Heart right ventricle (tissue), 16 donors: ENCODE measurements at places on chromosomes 2 and 18.

GRCh38 chr2:212975333-212975732 lies 176.1 kb downstream of the IKZF2 start:
- DNase-seq = peak; percentile 9

DNA sequence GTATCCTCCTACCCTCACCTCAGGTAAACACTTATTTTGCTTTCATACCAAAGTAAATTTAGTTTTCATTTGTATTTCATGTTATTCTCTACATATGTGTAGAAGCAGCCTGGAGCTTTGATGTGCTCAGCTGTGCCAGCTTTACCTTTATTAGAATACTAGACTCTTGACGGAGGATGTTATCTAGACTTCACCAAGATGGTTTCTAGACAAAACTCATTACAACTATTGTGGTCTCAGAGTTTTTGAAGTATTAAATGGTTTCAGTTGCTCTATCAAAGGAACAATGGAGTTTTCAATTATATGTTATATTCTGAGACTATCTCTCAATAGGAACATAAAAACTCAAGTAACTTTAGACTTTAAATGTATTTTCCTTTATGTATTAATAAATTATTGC lies 5.0 kb upstream of the IL18RAP start:
- no peak for DNase-seq

DNA sequence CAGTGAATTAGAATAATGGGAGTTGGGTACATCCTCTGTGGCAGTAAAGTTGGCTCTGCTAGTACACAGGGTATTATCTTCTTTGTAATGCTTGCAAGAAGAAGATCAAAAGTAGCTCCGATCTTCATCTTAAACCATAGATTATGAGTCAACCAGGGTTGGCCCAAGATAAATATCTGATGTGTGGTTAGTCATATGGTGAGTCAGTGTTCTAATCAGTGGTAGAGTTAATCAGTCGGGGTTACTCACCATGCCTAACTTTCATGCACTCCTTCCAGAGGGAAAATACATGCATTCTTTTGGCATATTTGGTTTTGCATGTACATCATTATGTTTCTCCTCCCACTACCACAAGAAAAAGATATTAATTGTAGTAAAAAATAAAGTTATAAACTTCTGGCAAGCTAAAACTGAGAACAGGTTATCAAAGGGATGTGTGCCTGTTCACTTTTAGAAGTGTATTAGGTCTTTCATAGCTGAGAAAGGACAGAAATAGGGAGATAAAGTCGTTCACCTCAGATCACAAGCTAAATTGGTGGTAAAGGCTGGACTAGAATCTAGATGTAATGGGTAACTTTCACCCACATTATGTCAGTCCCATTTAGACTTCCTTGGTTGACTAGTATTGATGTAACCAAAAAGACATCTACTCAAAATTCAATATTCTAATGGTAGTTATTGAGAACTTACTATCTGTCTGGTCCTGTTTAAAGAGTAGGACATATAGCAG lies 684.4 kb downstream of the IRS1 start:
- DNase-seq = no peak

DNA sequence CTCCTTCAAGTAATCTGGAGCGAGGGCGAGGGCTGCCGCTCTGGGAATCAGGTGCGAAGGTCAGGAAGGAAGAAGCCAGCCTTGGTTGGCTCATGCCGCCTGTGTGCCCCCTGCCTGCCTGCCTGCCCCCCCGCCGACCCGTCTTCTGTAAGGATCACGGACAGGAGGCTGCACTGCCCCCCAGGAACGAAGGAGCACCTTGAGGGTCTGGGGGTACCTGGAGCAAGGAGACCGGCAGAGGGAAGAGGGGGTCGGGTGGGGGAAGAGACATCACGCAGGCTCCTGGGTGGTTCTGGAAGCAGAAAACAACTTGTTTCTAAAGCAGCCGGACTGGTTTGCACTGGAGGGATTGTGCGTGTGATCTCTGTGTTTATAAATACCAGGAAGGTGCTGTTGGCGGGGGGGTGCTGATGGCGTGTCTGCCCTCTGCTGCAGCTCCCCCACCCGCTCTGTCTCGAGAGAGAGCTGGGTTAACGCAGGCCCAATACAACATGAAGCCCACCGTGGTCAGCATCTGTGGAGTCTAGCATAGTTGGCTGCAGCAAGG lies 1.7 kb downstream of the FOSL2 start:
- DNase-seq = no peak

DNA sequence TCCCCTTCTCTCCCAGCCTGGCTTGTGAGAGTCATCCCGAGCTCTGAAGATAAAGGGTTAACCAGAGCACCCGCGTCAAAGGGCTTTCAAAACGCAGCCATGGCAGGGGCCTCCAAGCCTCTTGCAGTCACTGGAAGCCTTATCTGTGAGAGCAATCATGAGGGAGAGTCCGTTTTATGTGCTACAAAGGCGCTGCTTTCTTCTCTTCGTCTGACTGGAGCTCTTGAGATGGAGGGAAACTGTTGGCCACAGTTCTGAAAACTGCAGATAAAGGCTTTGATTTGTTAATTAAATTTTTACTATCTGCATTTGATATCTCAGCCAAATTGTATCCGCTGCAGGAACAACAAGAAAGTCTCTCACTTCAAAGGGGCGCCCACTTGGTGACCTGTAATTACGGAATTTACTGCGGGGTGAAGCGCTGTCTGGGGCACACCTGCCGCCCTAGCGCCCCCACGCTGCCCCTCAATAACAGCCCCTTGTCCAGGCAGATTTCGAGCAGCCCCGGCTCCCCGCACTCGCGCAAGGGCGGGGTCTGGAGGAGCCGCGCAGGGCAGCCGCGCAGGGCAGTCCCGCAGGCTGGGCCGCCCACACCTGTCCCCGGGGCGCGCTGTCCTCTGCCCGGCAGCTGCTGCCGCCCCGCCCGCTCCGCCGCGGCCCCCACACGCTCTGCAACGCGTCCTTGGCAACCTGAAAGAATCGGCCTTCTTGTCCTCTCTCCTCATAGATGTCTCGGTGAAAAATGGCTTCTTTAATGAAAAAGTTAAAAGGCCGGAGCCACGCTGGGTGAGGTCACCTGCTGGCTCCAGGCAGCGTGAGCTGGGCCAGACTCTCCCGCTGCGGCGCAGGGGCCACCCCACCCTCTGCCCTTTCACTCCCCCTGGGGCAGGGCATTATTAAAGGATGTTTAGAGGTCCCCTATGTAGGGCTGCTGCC lies 217.9 kb downstream of the VAPA start:
- DNase-seq = peak; percentile 23

- no peak for DNase-seq
Measured at GRCh38 chr2:19209575-19210341, 148.7 kb downstream of the OSR1 start.

- DNase-seq = no peak
Measured at GRCh38 chr2:100291152-100291970, 30.9 kb downstream of the LONRF2 start.

GRCh38 chr2:31534636-31535035 lies 46.1 kb downstream of the SRD5A2 start:
- DNase-seq = no peak

DNA sequence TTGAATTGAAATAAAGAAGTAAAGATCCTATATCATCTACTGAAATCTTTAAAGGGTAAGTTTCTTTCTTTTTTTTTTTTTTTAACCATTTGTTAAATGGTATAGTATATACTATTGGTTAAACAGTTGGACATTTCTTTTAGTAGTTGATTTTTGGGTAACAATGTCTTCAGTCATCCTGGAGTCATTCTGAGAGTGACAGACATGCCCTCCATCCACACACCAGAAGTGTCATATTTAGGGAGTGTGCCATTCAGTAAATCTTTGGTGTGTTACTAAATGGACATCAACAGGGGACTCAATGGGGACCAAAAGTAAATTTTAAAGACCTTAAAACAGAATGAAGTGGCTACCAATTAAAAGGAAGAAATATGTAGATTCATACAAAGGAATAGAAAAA lies 50.8 kb upstream of the SLC39A10 start:
- DNase-seq = no peak

DNA sequence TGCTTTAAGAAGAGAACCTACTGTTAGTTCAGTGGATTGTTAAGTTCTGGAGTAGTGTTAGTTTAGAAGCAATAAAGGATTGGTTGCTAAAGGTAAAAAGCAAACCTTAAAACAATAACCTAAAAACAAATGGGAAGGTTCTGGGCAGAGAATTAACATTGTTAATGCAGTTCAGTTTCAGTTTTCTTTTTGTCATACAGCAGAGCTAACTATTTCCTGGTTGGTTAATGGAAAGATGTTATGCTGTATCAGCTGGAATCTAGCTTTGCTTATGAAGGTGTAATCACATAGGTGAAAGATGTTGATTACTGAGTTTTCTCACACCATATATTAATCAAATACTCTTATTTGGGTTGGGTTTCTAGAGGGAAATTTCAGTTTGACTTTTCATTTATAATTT lies 23.8 kb downstream of the SMAD4 start:
- DNase-seq = no peak

GRCh38 chr2:11562011-11562410 lies 28.2 kb downstream of the GREB1 start:
- DNase-seq = no peak

GRCh38 chr2:64311948-64312621 lies 141.9 kb upstream of the LGALSL start:
- DNase-seq = peak; percentile 81
